CD8-positive, alpha-beta T cell (primary cell): ENCODE measurements at places on chromosomes 1 and 21.

DNA sequence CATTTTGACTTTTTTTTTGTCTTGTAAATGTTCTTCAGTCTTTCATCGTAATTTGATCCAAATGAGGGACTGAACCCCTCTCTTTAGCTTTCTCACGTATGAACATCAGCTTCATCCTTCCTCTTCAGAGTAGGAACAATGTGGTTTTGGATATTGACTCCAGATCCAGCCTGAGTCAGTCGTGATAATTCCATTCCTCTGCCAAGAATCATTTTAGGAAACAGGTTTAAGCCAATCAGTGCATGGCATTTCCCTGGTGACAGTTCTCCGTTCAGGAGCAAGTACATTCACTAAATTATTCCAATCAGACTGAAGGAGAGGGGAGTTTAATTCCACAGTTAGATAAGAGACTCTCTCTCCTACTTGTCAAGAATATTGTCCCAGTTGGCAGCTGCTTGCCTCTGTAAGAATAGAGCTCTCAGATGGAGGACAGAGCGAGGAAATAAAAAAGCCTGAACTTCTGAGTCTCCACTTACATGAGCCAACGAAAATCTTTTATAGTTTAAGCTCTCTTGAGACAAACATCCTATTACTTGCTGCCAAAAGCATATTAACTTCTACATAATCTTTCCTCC, 18.6 kb downstream of the RHOU start:
- DNase-seq, result no peak

- DNase-seq, result no peak
Measured at GRCh38 chr1:205530116-205530515, 25.6 kb downstream of the CDK18 start.

GRCh38 chr1:212367474-212368072, 47.1 kb downstream of the PACC1 start:
- DNase-seq, result no peak

GRCh38 chr1:66048011-66048410, 255.3 kb downstream of the PDE4B start:
- DNase-seq, result no peak

DNA sequence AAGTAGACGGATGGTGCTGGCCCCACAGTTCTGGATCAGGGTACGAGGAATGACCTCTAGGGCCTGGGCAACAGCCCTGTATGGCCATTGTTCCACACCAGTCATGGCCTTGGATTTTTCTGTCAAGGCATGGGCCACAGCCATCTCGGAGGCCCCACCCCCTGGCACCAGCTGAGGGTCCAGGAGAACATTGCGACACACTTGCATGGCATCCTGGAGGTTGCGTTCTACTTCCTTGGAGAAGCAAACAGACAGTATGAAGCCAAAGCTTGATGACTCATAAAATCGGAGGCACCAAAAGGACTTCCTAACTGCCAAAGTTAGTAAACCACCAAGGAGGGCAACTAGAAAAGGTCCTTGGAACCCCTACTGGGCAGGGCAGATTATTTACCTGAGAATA, 11.9 kb upstream of the VHLL start:
- no peak for DNase-seq

GRCh38 chr21:23162198-23162946, 2164.2 kb downstream of the NCAM2 start:
- no peak for DNase-seq

- no peak for DNase-seq
Measured at GRCh38 chr1:87951852-87952251, 623.2 kb downstream of the LMO4 start.

GRCh38 chr1:56773341-56774066, 45.7 kb downstream of the FYB2 start:
- DNase-seq, result no peak
